ENCODE measurements at places on chromosomes 1 and 21.

GRCh38 chr1:78641558-78641957 is 8.1 kb upstream of the IFI44 start:
- DNase-seq: no peak

- no peak for DNase-seq
These were observed 180.7 kb upstream of the SGIP1 start for GRCh38 chr1:66353257-66353656.

- DNase-seq: no peak
These were observed 213.4 kb downstream of the USP25 start for GRCh38 chr21:15943009-15943666.

DNA sequence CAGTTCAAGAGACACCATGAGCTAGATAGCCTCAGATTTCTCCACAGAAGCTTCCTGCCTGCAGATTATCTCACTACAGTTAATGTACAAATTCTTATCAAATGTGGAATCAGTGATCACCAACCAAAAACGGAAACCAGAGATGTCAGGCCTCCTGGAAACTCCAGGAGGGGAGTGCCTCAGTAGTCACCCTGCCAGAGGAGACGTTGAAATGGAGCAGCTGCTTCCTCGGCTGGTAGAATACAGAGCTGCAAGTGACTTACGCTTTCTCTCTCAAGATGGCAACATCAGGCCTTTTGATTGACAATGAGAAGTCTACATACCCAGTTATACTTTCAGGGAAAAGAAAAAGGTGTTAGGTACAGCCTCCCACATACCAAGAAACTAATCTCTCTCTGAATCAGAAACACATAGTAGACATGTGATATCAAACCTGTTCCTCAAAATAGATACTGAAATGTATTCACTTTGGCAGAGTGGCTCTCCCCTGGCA is 52.2 kb downstream of the ACP6 start:
- peak; percentile 48 for DNase-seq

- DNase-seq: no peak
These were observed 3.0 kb downstream of the CRCT1 start for GRCh38 chr1:152517237-152517811.

All from activated CD4-positive, alpha-beta T cell treated with anti-CD3 and anti-CD28 coated beads, Interleukin-2, amount 50 U/mL, for 24 hours (primary cell).